ENCODE measurements at places on chromosomes 2 and 18.

DNA sequence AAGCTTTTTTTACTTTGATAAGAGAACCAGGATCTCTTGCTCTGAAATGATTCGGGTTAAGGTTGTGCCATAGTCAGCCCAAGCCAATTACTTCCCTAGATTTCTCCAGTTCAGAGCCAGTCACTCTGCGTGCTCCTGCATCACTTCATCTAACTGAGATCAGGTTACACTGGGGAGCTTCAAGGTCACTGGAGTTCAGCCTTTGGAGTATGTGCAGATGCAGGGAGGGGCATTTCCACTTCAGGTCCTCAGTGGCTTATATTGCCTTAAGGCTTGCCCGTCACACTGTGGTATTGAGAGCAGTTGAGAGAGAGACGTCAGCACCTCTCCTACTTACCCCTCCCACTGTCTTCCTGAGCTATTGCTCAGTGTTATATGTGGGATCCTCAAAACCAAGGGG lies 317.8 kb downstream of the EPHA4 start:
- no peak overlapping the region for H3K4me3 ChIP-seq
- no peaks in the 10 kb centered on the region for H3K36me3 ChIP-seq
- no peak for ATAC-seq
- H3K27ac ChIP-seq: no peak overlapping the region
- no peaks in the 10 kb centered on the region for H3K4me1 ChIP-seq

GRCh38 chr2:100042562-100042961 lies 99.8 kb downstream of the AFF3 start:
- no peaks in the 10 kb centered on the region for H3K27me3 ChIP-seq
- H3K36me3 ChIP-seq: peaks cover 28% of the 10 kb centered on the region
- no peak for ATAC-seq

DNA sequence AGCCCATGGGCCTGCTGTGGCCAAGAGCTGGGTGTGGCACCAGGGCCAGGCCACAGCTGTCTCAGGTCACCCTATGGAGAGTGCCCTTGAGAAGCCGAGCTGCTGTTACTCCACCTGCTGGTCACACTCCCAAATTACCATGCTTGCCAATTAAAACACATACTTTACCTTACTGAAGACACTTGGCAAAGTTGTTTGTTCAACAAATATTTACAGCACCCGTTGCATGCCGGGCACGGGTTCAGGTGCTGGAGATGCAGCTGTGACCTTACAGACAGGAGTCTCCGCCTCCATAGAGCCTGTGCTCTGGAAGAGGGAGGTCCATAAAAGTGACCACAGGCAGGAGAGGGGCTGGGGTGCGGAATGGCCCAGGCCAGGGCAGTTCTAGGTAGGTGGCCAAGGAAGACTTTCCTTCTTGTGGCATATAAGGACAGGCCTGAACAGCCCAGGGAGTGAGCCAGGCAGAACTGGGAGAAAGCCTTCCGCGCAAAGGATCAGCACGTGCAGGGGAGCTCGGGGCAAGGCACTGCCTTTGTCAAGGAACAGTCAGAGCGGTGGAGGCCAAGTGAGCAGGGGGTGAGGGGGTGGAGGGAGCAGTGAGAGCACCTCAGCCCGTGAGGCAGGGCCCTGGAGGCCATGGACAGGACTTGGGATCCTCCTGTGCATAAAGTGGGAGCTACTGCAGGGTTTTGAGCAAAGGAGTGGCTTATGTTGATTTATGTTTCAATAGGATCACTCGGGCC lies 23.6 kb upstream of the RBM44 start:
- H3K27me3 ChIP-seq: no peaks in the 10 kb centered on the region
- peaks cover 83% of the 10 kb centered on the region for H3K36me3 ChIP-seq
- ATAC-seq: peak; percentile 63
- no peak overlapping the region for H3K27ac ChIP-seq

- no peaks in the 10 kb centered on the region for H3K4me1 ChIP-seq
- H3K4me3 ChIP-seq: no peak overlapping the region
- H3K36me3 ChIP-seq: no peaks in the 10 kb centered on the region
Measured at GRCh38 chr2:213561759-213562158, 277.5 kb downstream of the SPAG16 start.

GRCh38 chr2:41475959-41476358 lies 571.9 kb upstream of the PKDCC start:
- no peaks in the 10 kb centered on the region for H3K4me1 ChIP-seq
- no peaks in the 10 kb centered on the region for H3K36me3 ChIP-seq
- H3K27me3 ChIP-seq: no peaks in the 10 kb centered on the region
- H3K4me3 ChIP-seq: no peak overlapping the region

GRCh38 chr2:182594286-182594685 lies 121.8 kb upstream of the DNAJC10 start:
- H3K4me1 ChIP-seq: no peaks in the 10 kb centered on the region
- no peak overlapping the region for H3K4me3 ChIP-seq
- H3K36me3 ChIP-seq: no peaks in the 10 kb centered on the region
- no peak for ATAC-seq
- H3K27ac ChIP-seq: no peak overlapping the region

- no peaks in the 10 kb centered on the region for H3K27me3 ChIP-seq
- H3K4me3 ChIP-seq: no peak overlapping the region
- H3K36me3 ChIP-seq: peaks cover 65% of the 10 kb centered on the region
- H3K27ac ChIP-seq: no peak overlapping the region
Measured at GRCh38 chr2:113905886-113906285, 16.0 kb downstream of the ACTR3 start.

- H3K27ac ChIP-seq: no peak overlapping the region
- no peaks in the 10 kb centered on the region for H3K36me3 ChIP-seq
- H3K27me3 ChIP-seq: peaks cover 81% of the 10 kb centered on the region
Measured at GRCh38 chr18:5895876-5896740, 786 bp upstream of the TMEM200C start.

- H3K36me3 ChIP-seq: no peaks in the 10 kb centered on the region
- no peaks in the 10 kb centered on the region for H3K27me3 ChIP-seq
- H3K27ac ChIP-seq: no peak overlapping the region
- H3K4me1 ChIP-seq: no peaks in the 10 kb centered on the region
- no peak overlapping the region for H3K4me3 ChIP-seq
Measured at GRCh38 chr2:52964916-52965530, 802.6 kb upstream of the CHAC2 start.

DNA sequence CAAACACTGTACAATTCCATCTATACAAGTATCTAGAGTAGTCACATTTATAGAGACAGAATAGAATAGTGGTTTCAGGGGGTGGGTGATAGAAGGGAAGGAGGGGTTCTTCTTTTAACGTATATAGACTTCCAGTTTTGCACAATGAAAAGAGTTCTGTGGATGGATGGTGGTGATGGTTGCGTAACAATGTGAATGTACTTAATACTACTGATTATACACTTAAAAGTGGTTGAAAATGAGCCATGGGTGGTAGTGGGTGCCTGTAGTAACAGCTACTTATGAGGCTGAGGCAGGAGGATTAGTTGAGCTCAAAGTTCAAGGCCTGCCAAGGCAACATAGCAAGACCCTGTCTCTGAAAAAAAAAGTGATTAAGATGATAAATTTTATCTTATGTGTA lies 85.8 kb downstream of the SETBP1 start:
- H3K27me3 ChIP-seq: no peaks in the 10 kb centered on the region
- peaks cover 87% of the 10 kb centered on the region for H3K36me3 ChIP-seq
- no peak overlapping the region for H3K4me3 ChIP-seq
- H3K4me1 ChIP-seq: peaks cover 100% of the 10 kb centered on the region

GRCh38 chr2:216571178-216571908 lies 61.9 kb upstream of the IGFBP2 start:
- H3K27ac ChIP-seq: no peak overlapping the region
- H3K4me3 ChIP-seq: no peak overlapping the region
- no peaks in the 10 kb centered on the region for H3K36me3 ChIP-seq
- H3K4me1 ChIP-seq: no peaks in the 10 kb centered on the region
- peaks cover 8% of the 10 kb centered on the region for H3K27me3 ChIP-seq

GRCh38 chr2:75577280-75577679 lies 16.5 kb upstream of the EVA1A start:
- H3K27me3 ChIP-seq: peaks cover 58% of the 10 kb centered on the region
- no peak overlapping the region for H3K27ac ChIP-seq

DNA sequence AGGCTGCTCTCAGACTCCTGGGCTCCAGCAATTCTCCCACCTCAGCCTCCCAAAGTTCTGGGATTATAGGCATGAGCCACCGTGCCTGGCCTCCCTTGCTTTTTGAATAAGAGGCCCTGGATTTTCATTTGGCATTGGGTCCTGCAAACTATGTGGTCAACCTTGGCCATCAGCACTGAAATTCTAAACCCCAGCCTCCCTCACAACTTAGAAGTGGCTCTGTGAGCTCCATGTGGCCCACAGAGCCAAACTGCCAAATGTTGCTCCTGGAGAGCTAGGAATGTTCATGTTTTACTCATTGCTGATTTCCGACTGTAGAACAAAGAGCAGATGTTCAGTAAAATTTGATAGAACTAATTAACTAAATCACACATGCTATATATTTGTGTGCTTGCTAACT lies 210.6 kb upstream of the AGAP1 start:
- H3K4me1 ChIP-seq: no peaks in the 10 kb centered on the region
- peaks cover 15% of the 10 kb centered on the region for H3K27me3 ChIP-seq
- H3K27ac ChIP-seq: no peak overlapping the region
- H3K36me3 ChIP-seq: no peaks in the 10 kb centered on the region
- no peak for ATAC-seq
- H3K4me3 ChIP-seq: no peak overlapping the region

- no peaks in the 10 kb centered on the region for H3K27me3 ChIP-seq
- H3K4me3 ChIP-seq: no peak overlapping the region
- no peak for ATAC-seq
- H3K27ac ChIP-seq: no peak overlapping the region
- no peaks in the 10 kb centered on the region for H3K4me1 ChIP-seq
- H3K36me3 ChIP-seq: no peaks in the 10 kb centered on the region
Measured at GRCh38 chr2:4053769-4054493, 350.6 kb downstream of the DCDC2C start.

GRCh38 chr2:219989744-219990143 lies 362.3 kb downstream of the SLC4A3 start:
- no peak overlapping the region for H3K4me3 ChIP-seq
- H3K27ac ChIP-seq: no peak overlapping the region
- no peaks in the 10 kb centered on the region for H3K4me1 ChIP-seq
- no peaks in the 10 kb centered on the region for H3K27me3 ChIP-seq
- no peaks in the 10 kb centered on the region for H3K36me3 ChIP-seq

DNA sequence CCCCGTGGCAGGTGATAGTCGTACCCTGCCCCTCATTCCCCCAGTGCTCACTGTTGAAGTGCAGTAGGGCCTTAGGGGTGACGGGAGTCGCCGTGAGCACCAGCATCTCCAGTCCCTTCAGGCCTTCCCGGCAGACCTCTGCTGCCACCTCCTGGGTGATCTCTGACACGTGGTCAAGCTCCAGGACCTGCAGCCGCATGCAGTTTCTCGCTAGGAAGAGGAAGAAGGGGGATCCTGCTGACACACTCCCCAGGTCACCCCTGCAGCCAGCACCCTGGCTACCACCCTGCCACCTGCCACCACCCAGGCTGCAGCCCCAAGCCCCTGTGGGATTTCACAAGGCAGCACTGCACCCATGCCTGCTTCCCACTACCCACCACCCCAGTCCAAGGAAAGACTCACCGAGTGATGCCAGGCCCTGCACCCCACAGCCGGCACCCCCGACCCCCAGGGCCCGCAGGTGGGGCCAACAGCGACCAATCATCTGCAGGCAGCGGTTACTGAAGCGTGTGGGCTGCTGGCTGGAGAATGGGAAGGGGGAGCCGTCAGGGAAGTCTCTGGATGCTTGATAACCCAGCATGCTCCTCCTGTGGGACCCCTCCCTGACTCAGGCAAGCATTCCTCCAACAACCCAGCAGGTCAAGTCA lies 23.8 kb downstream of the FBXO41 start:
- H3K27me3 ChIP-seq: no peaks in the 10 kb centered on the region
- no peak overlapping the region for H3K4me3 ChIP-seq

GRCh38 chr2:200455958-200456421 lies 53.9 kb downstream of the KCTD18 start:
- peak overlapping the region; percentile 48 for H3K27ac ChIP-seq
- peaks cover 31% of the 10 kb centered on the region for H3K4me1 ChIP-seq
- H3K36me3 ChIP-seq: no peaks in the 10 kb centered on the region
- H3K27me3 ChIP-seq: no peaks in the 10 kb centered on the region
- ATAC-seq: peak; percentile 89

- H3K27me3 ChIP-seq: peaks cover 39% of the 10 kb centered on the region
- H3K4me3 ChIP-seq: no peak overlapping the region
- no peak for ATAC-seq
- no peaks in the 10 kb centered on the region for H3K36me3 ChIP-seq
- H3K4me1 ChIP-seq: no peaks in the 10 kb centered on the region
- H3K27ac ChIP-seq: no peak overlapping the region
Measured at GRCh38 chr2:239800785-239801386, 224.3 kb downstream of the NDUFA10 start.

DNA sequence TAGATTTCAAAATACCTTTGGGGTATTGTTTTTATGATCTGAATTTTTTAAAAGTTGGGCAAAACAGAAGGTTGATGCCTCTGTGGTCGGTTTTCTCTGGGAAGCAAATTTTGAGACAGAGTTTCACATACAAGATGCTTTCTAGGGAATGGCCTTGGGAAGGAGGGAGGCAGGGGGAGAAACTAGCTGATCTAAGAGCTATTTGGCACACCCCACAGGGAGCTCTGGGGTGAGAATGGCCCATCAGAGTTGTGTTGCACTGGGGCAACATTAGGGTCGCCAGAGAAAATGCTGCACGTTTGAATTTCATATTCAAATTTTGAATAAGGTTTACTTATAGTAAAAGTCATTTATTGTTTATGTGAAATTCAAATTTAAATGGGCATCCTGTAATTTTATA lies 11.9 kb upstream of the ADAM23 start:
- H3K27me3 ChIP-seq: peaks cover 8% of the 10 kb centered on the region
- H3K4me1 ChIP-seq: no peaks in the 10 kb centered on the region
- H3K4me3 ChIP-seq: no peak overlapping the region
- no peak overlapping the region for H3K27ac ChIP-seq

DNA sequence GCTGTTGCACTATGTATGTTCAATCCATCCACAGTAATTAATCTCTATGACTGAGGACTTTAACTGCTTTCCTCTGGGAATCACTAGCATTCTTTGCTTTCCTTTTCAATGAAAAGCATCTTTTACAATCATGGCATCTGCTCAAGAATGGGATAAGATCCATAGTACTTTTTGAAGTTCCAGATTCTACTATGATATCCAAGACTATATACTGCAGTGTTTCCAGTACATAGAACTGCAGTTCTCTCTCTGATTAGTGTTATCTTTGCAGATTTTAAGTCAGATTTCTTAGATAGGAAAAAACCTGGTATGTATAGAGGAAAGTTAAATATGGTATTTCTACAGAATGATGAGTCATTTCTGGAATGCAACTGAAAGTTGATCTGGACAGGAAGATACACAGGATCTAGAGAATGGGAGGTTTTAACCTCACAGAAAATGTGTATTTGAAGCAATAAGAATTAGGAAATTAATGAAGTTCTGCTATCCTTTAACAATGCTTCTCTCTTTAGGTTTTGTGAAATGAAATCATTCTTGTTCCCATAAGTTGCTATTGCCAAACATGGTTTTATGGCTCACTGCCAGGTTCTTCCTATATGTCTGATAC lies 670.7 kb downstream of the ERBB4 start:
- no peak for ATAC-seq
- no peaks in the 10 kb centered on the region for H3K4me1 ChIP-seq
- no peak overlapping the region for H3K27ac ChIP-seq
- H3K4me3 ChIP-seq: no peak overlapping the region
- H3K27me3 ChIP-seq: no peaks in the 10 kb centered on the region

DNA sequence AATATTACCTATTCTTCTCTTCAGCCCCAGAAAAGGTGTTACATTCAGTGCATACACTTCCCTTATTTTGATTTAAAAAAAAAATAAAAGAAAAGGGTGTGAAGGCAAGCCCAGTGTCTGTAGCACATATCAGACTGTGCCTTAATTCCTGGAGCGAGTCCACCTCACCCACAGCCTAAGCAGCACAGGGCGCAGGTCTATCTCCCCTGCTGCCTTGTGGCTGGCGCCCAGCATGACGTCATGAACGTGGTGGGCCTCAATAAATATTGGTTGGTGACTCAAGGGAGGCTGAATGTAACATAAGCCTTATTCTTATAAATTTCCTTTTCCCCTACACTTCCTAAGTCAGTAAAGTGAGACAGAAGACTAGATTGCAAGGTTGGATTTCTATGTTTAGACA lies 26.4 kb downstream of the ST3GAL5 start:
- peak; percentile 39 for ATAC-seq
- no peak overlapping the region for H3K4me3 ChIP-seq
- peaks cover 80% of the 10 kb centered on the region for H3K4me1 ChIP-seq
- H3K36me3 ChIP-seq: peaks cover 57% of the 10 kb centered on the region
- peak overlapping the region; percentile 97 for H3K27ac ChIP-seq

All from stimulated activated memory B cell treated with anti-CD40 and anti-IgM and Interleukin-4, amounts not matched to agents 10 μg/mL and 1 μg/mL and 100 μg/mL, for 72 hours (primary cell).